Neural crest cell (in vitro differentiated cells): ENCODE measurements at places on chromosomes 11 and 22.

- H3K36me3 ChIP-seq, result peaks cover 9% of the 10 kb centered on the region
- H3K4me1 ChIP-seq, result peaks cover 46% of the 10 kb centered on the region
- no peaks in the 10 kb centered on the region for H3K27me3 ChIP-seq
- no peak overlapping the region for H3K4me3 ChIP-seq
These were observed 31.0 kb downstream of the SIK2 start for GRCh38 chr11:111633248-111633647.

DNA sequence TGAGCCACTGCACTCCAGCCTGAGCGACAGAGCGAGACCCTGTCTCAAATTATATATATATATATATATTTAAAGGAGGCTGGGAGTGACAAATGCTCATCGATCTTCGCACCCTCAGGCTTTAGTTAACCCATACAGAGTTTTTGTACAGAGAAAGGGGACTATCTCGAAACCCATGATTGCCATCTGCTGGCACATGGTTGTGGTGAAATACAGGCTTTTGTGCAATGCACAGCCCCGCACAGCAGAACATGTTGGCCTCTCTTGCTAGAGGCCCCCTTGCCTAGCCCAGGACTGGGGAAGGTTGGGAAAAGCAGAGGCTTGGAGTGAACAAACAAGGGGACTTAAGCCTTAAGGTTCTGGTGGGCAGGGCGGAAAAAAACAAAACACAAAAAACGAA is 3.6 kb downstream of the MYBPC3 start:
- DNase-seq, result peak; percentile 39
- no peak overlapping the region for H3K4me3 ChIP-seq
- no peaks in the 10 kb centered on the region for H3K27me3 ChIP-seq
- H3K36me3 ChIP-seq, result no peaks in the 10 kb centered on the region
- H3K27ac ChIP-seq, result no peak overlapping the region

DNA sequence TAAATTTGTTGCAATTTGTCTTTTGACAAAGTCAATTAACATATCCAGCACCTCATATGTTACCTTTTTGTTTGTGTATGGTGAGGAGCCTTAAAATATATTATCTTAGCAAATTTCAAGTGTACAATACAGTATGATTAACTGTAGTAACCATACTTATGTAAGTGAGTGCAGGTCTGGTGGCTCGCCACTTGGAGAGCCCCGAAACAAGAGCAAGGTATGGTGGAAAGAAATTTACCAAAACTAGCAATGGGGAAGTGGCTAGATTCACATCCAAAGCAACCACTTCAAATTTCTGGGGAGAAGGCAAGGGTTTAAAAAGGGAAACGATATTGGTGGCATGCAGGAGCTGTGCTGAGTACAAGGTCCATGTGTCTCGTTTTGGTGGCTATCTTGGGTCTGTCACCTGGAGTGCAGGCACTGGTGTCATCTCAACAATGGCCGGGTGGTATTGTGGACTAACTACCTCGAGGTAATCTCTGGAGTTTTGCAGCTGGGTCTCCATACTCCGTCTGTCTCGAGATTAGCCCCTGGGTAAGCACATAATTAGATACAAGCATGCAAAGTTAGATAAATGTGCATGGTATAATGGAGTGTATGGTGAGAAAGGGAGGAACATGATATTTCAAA is 8.2 kb upstream of the FNBP4 start:
- H3K4me3 ChIP-seq, result no peak overlapping the region
- H3K36me3 ChIP-seq, result peaks cover 15% of the 10 kb centered on the region
- DNase-seq, result no peak
- no peaks in the 10 kb centered on the region for H3K27me3 ChIP-seq
- no peak overlapping the region for H3K27ac ChIP-seq
- no peaks in the 10 kb centered on the region for H3K4me1 ChIP-seq

DNA sequence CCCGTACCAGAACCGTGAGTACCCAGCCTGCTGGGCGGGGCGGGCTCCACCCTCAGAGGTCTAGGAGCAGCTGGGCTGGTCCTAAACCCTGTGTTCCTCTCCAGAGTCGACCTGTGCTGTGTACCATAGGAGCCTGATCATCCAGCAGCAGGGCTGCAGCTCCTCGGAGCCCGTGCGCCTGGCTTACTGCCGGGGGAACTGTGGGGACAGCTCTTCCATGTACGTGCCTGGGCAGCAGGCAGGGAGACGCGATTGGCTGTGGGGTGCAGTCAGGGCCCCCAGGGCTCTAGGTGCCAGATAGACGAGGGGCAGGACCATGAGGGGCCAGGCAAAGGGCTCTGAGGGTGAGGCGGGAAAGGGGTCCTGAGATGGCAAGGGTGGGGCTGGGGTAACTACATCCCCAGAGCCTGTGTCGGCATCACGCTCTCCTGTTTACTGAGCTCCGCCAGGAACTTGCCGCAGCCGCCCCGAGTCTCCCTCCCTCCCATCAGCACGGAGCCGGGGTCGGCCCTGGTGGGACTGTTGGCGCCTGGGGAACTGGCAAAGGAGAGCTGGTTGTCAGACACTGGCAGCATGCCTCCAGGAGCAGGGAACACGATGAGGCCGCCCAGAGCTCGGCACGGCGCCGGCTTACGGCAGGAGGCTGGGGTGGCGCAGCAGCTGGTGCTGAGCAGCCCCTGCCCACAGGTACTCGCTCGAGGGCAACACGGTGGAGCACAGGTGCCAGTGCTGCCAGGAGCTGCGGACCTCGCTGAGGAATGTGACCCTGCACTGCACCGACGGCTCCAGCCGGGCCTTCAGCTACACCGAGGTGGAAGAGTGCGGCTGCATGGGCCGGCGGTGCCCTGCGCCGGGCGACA is 22.9 kb upstream of the MUC5B start:
- H3K4me1 ChIP-seq, result no peaks in the 10 kb centered on the region
- H3K27me3 ChIP-seq, result no peaks in the 10 kb centered on the region
- no peaks in the 10 kb centered on the region for H3K36me3 ChIP-seq

GRCh38 chr11:122107566-122107965 is 8.4 kb downstream of the BLID start:
- H3K27me3 ChIP-seq, result no peaks in the 10 kb centered on the region
- no peak for DNase-seq
- no peaks in the 10 kb centered on the region for H3K36me3 ChIP-seq
- no peak overlapping the region for H3K4me3 ChIP-seq

GRCh38 chr11:82634091-82634490 is 99.6 kb downstream of the FAM181B start:
- DNase-seq, result no peak
- H3K27ac ChIP-seq, result no peak overlapping the region
- no peaks in the 10 kb centered on the region for H3K36me3 ChIP-seq
- no peaks in the 10 kb centered on the region for H3K27me3 ChIP-seq
- no peak overlapping the region for H3K4me3 ChIP-seq
- H3K4me1 ChIP-seq, result peaks cover 5% of the 10 kb centered on the region
